Common myeloid progenitor, CD34-positive (primary cell): ENCODE measurements at places on chromosomes 13 and 19.

- H3K36me3 ChIP-seq, result no peaks in the 10 kb centered on the region
- peak; percentile 36 for DNase-seq
- no peaks in the 10 kb centered on the region for H3K4me1 ChIP-seq
- H3K4me3 ChIP-seq, result no peak overlapping the region
- H3K27me3 ChIP-seq, result no peaks in the 10 kb centered on the region
These were observed 2832.4 kb downstream of the PCDH9 start for GRCh38 chr13:64397701-64398100.

GRCh38 chr13:51804295-51805172 is 571 bp upstream of the DHRS12 start:
- no peaks in the 10 kb centered on the region for H3K36me3 ChIP-seq
- no peak for DNase-seq
- peaks cover 13% of the 10 kb centered on the region for H3K4me1 ChIP-seq
- H3K27me3 ChIP-seq, result no peaks in the 10 kb centered on the region
- peak overlapping the region; percentile 82 for H3K27ac ChIP-seq

DNA sequence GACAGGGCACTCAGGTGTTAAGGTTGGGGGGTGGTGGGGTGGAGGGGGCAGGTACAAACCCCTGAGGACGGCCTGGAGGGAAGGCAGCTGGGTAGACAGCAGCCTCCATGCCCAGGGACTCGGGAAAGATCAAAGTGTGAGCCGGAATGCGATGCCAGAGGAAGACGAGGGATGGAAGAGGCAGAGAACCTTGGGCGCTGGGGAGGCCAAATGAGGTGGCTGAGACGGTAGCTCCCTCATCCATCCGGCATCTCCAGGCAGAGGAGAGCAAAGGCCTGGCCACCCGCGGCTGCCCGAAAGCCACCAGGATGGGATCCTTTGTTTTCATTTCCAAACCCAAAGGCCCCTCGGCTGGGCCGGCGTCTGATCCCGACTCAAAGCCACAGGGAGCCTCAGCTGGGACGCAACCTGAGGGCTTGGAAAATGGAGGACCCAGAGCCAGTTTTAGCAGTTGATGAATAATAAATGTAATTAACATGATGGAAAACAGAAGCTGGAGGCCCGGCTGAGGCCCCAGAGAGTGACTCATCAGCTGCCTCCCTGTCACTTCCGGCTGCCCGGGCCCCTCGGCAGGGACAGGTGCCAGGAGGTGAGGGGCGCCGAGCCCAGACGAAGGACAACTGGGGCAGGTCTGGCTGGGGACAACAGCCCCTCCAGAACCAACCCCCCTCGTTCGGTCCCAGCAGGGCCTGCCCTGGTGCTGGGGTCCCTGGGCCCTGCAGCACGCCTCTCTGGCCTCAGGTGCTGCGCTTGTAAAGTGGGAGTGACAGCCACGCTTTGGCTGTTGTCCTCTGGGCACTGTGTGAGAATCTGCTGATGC is 61.6 kb downstream of the CEBPG start:
- H3K36me3 ChIP-seq, result no peaks in the 10 kb centered on the region
- H3K27ac ChIP-seq, result no peak overlapping the region
- H3K4me3 ChIP-seq, result no peak overlapping the region
- no peaks in the 10 kb centered on the region for H3K4me1 ChIP-seq
- DNase-seq, result peak; percentile 22

GRCh38 chr19:39497996-39498797 is 550 bp upstream of the DLL3 start:
- peaks cover 17% of the 10 kb centered on the region for H3K4me1 ChIP-seq
- H3K27ac ChIP-seq, result no peak overlapping the region
- no peak for DNase-seq
- no peaks in the 10 kb centered on the region for H3K36me3 ChIP-seq

DNA sequence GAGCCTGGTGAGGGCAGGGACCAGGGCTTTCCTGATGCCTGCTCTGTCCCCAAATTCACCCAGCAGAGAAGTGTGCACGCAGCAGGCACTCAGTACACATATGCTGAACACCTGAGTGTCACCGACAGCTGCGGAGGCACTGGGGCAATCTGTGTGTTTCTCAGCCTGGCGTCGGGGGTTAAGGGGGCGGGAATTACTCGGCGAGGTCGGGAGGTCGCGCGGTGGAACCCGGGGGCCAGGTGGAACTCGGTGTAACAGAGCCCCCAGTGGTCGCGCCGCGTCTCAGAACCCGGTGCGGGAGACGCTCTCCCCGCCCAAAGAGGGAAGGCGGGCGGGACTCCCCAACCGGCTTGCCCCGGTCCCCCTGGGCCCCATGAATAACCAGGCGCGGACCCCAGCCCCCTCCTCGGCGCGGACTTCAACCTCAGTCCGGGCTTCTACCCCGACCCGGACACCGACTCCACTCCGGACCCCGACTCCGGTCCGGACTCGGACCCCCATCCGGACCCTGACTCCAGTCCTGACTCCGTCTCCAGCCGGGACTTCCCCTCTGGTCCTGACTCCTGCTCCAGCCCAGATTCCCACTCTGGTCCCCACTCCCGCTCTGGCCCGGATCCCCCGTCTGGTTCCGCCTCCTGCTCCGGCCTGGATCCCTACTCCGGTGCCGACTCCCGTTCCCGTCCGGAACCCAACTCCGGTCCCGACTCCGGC is at the start of gene SELENOV:
Gene SELENOV, plus strand, starts transcription at position 300 of the 711 bp plus-strand sequence. Its CDS starts 74 bp downstream, at position 374.
- peaks cover 53% of the 10 kb centered on the region for H3K27me3 ChIP-seq
- peak; percentile 45 for DNase-seq
- H3K4me3 ChIP-seq, result peak within 1 kb of the TSS; percentile 64
- no peak within 1 kb of the TSS for H3K27ac ChIP-seq
- H3K4me1 ChIP-seq, result peaks cover 12% of the 10 kb centered on the region

DNA sequence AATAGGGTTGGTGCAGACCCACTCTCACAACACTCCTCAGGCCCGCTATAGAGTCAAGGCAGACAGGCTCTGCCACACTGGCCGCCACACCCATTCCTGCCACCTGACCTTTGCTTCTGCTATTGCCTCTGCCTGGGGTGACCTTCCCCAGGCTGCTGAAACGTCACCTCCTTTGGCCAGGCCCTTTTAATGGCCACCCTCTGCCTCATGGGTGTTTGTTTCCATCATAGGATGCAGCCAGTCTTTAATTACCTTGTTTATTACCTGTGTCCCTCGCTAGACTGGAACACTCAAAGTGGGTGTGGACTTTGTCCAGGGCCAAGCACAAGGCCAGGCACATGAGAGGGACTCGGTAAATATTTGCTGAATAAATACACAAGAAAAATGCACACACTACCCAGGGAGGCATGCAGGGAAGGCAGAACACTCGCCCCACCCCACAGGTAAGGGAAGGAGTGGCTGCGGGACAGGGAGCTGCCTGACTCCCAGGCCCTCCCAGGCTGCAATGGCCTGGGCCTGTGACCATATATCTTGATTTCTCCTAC is 3.2 kb downstream of the LSM4 start:
- DNase-seq, result no peak
- peaks cover 13% of the 10 kb centered on the region for H3K36me3 ChIP-seq
- H3K4me1 ChIP-seq, result peaks cover 17% of the 10 kb centered on the region
- no peak overlapping the region for H3K27ac ChIP-seq
- no peak overlapping the region for H3K4me3 ChIP-seq

DNA sequence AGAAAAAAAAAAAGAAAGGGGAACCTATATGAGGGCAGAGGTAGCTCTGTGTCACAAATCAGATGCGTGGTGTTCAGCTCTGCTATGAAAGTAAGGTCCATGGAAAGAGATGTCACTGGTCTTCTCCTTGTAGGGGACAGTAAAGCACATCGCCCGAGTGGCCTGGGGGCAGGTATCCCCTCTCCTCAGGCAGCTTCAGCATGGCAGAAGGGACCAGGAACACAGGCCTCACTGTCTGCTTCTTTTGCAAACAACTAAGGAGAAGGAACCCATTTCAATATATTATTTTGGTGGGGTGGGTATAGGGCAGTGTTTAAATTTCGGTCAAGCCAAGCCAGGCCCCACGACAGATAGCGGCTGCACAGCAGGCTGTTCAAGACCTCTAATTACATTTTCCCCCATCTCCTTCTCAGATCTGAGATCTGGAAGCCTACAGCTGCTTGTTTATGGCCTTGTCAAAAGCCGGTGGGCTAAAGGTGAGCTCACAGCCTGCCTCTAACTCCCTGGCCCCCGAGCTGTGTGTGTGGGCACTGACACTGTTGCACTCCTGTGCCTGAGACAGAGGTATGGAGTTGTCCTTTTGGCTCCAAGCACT is 72.8 kb downstream of the HSPH1 start:
- no peak overlapping the region for H3K4me3 ChIP-seq
- H3K27ac ChIP-seq, result no peak overlapping the region
- no peak for DNase-seq
- peaks cover 2% of the 10 kb centered on the region for H3K27me3 ChIP-seq

DNA sequence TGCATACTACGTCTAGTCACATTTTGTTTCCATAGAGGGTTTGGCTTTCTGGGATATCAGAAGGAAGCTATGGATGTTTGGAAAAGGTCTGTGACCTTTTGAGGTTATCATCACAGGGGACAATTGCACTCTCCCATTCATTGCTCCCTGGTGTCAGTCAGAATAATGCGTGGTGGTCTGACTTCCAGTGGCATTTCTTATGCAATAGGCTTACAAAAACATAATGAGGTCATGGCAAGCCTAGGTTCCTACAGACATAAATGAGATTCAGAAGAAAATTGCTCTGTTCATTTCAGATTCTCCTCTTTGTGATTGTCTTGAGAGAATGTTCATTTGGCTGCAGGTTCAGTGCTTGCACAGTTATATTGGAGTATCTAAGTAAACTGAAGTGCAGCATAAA is 54.6 kb downstream of the ARHGAP35 start:
- H3K27me3 ChIP-seq, result no peaks in the 10 kb centered on the region
- H3K4me3 ChIP-seq, result no peak overlapping the region
- no peak overlapping the region for H3K27ac ChIP-seq
- no peak for DNase-seq
- peaks cover 17% of the 10 kb centered on the region for H3K36me3 ChIP-seq

- no peaks in the 10 kb centered on the region for H3K36me3 ChIP-seq
- no peaks in the 10 kb centered on the region for H3K27me3 ChIP-seq
- DNase-seq, result no peak
- no peaks in the 10 kb centered on the region for H3K4me1 ChIP-seq
- H3K27ac ChIP-seq, result no peak overlapping the region
These were observed 68.7 kb upstream of the FRY start for GRCh38 chr13:31962731-31963370.

DNA sequence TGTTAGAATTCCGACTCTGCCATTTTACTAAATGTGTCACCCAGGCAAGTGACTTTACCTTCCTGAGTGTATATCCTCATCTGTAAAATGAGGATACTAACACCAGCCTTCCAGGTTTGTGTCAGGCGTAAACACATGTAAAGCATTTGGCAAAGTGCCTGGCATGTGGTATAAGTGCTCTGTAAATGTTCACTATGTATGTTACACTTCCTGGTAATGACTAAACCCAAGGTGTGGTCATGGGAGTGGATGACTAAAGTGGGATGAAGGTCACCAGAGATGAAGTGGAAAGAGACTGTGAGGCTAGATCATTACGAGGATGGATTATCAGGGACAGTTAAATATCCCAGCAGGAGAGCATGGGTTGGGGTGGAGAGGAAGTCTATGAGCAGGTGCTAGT is 25.6 kb downstream of the DEDD2 start:
- no peak overlapping the region for H3K27ac ChIP-seq
- no peaks in the 10 kb centered on the region for H3K27me3 ChIP-seq
- H3K36me3 ChIP-seq, result peaks cover 5% of the 10 kb centered on the region
- peaks cover 25% of the 10 kb centered on the region for H3K4me1 ChIP-seq
- H3K4me3 ChIP-seq, result no peak overlapping the region

- no peak overlapping the region for H3K27ac ChIP-seq
- no peak for DNase-seq
- no peaks in the 10 kb centered on the region for H3K4me1 ChIP-seq
- H3K27me3 ChIP-seq, result no peaks in the 10 kb centered on the region
- H3K36me3 ChIP-seq, result peaks cover 67% of the 10 kb centered on the region
These were observed 20.5 kb downstream of the CARS2 start for GRCh38 chr13:110685305-110686020.

GRCh38 chr19:4430760-4431159 is 26.8 kb downstream of the UBXN6 start:
- H3K36me3 ChIP-seq, result peaks cover 22% of the 10 kb centered on the region
- no peaks in the 10 kb centered on the region for H3K27me3 ChIP-seq
- DNase-seq, result peak; percentile 94

DNA sequence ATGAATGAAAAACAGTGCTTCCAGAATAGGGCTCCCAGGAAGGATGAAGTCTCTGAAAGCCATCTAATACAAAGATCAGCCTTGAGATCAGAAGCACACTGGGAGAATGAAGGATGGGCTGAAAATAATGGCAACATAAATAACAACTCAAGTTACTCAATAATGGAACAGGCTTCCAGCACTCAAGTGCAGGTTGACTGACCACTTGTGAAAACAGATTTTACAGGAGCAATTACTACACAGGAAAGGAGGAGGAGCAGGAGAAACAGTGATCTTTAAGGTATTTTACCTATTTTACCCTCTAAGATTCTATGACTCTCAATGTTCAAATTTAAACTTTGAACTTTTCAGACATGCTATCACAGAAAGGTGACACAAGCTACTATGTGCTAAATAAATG is 106.0 kb downstream of the USP12 start:
- H3K4me3 ChIP-seq, result no peak overlapping the region
- H3K36me3 ChIP-seq, result peaks cover 3% of the 10 kb centered on the region
- no peak overlapping the region for H3K27ac ChIP-seq

DNA sequence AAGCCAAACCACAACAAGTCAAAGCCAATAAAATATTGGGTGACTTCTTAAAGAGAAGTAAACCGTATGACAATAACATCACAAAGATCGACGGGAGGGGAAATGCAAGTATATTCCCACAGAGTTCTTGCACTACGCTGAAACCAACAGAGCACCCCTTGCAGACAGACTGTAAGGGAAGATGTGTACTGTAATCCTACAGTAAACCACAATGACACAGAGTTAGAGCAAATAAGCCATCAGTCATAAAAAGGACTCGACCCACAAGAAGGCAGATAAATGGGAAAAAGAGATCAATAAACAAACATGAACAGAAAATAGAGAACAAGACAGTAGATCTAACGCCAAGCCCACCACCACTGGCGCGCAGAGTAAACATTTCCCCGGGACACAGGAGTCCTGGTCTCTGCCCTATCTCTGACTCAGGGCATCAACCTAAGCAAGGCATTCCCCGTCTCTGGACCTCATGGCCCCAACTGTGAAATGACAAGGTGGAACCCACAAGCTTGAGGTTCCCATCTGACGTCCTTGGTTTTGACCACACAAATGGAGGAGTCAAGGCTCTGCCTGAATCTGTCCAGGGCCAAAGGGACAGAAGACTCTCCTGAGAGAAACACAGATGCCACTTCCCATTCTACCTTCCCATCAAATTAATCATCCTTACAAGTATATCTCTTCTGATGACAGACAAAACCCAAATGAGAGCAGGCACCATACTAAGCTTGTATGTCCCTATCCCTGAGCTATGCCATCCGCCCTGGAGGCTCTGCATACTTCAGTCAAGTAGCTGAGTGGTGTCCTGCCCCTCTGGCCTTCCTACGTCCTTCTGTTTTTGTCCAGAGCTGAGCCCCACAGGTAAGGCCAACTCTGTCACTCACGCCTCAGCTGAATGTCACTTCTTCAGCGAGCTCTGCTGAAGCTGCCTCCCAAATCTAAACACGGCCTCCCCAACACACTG is 15.0 kb downstream of the SAFB2 start:
- H3K27me3 ChIP-seq, result no peaks in the 10 kb centered on the region
- DNase-seq, result no peak
- no peak overlapping the region for H3K4me3 ChIP-seq

GRCh38 chr19:14494910-14495671 is 836 bp downstream of the GIPC1 start:
- no peaks in the 10 kb centered on the region for H3K36me3 ChIP-seq
- DNase-seq, result no peak

GRCh38 chr19:42069619-42070351 is at the start of gene GRIK5:
Gene GRIK5, minus strand, starts transcription at chr19:42070206. Its CDS starts 4,436 bp downstream, at chr19:42065770.
- peak within 1 kb of the TSS; percentile 70 for H3K4me3 ChIP-seq
- peaks cover 2% of the 10 kb centered on the region for H3K36me3 ChIP-seq
- DNase-seq, result peak; percentile 49
